ENCODE measurements at places on chromosomes 12 and 14. TPM values are rescaled to one million over a fixed set of nuclear protein-coding genes. Genes with fewer than 3 reads are reported as not detected.

DNA sequence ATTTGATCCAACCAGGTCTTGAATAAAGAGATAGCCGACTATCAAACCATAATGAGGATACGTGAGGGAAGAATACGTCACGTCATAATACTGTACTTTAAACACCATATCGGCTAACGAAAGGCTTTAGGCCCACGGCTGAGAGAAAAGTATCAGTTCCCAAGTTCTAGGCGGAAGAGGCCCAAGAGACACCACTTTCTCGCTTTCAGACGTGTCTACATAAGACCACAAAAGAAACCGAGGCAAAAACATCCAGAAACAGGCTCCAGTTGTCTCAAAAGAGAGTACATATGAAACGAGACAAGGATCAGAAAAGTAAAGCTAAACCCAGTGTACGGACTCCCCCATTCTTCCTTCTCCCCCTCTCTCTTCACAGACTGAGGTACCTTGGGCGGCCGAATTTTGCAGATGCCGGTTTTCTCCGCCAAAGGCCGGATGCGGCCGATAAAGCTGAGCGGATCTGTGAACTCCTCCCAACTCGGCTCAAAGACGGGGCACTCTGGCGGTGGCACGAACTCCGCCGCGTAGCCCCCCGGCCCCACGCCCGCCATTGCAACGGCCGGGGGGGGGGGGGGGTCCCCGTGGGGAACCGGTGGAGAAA is 479 bp downstream of the KDM5A start:
- DNase-seq = peak; percentile 21

DNA sequence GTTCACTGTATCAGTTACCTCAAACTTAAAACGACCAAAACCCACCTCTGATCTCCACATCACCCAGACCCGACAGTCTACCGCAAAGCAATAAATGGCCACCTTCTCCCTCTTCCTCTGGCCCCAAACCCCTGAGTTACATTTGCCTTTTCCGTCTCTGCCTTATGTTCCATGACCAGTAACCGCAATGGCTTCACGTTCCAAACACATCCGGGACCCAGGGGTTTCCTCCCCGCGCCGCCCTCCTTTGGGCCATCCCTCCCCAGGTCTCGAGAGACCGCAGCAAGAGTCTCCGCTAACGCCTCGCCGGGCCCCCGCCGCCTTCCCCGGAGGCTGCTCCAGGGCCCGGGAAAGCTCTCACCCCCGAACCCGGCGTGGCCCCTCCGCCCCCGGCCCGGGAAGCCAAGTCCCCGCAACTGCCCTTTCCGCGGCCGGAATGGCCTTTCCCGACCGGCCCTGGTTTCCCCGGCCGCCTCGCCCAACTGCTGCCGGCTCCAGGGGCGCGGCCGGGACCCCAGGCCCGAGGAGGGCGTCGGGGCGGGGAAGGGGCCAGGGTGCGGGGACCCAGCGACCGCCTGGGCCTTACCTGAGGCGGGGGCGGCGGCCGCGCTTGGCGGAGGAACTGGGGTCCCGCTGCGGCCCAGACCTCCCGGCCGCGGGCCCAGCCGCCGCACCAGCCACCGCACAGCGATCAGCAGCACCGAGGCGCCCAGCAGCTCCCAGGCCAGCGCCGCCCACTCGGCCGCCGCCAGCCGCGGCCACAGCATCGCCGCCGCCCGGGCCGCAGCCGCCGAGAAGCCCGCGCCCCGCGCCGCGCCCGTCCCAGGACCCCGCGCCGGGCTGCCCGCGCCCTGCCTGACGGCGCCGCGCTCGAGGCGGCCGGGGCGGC is at the start of gene ANKLE2:
ANKLE2 (minus strand) TSS at position 801 of the 889 bp plus-strand sequence; CDS start at position 767, 34 bp downstream.
- peak; percentile 65 for DNase-seq

GRCh38 chr12:24746864-24747263 is 202.0 kb downstream of the BCAT1 start:
- DNase-seq = no peak

- no peak for DNase-seq
Measured at GRCh38 chr14:99441157-99441870, 39.3 kb downstream of the SETD3 start.

- DNase-seq = no peak
Measured at GRCh38 chr12:99138393-99138792, 493.3 kb downstream of the APAF1 start.

GRCh38 chr14:77375973-77376770 is 722 bp downstream of the TMED8 start:
- peak; percentile 23 for DNase-seq

GRCh38 chr12:107530701-107531100 is 154.9 kb upstream of the PWP1 start:
- DNase-seq = no peak

DNA sequence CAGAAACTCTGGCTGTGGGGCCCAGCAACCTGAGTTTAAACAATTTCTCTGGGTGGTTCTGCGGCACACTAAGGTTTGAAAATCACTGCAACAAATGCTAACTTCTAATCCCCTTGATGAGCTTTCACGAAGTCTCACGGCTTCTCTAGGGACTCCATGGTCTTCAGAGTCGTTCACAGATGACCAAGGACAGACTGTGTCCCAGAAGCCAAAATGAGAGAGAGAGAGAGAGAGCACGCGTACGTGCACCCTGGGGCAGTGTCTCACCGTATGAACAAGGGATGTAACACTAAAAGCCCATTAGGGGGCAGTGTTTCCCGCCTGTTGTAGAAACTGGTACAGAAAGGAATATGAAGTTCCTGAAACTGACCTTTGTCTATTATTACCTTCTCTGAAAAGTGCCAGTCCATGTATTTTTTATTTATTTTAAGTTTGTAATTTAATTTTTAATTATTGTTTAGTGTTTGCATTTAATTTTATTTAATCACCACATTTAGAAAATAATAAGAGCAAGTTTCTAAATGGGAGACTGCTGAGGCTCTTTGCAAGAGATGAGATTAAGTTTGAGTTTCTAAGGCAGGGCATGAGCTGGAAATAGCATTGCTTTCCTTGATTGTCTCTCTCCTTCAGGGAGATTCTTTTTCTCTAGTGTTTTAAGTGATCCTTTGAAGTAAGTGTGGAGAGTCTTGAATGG is 3.4 kb downstream of the APOLD1 start:
- peak; percentile 70 for DNase-seq

- no peak for DNase-seq
Measured at GRCh38 chr12:1838205-1838993, 18.0 kb downstream of the LRTM2 start.

DNA sequence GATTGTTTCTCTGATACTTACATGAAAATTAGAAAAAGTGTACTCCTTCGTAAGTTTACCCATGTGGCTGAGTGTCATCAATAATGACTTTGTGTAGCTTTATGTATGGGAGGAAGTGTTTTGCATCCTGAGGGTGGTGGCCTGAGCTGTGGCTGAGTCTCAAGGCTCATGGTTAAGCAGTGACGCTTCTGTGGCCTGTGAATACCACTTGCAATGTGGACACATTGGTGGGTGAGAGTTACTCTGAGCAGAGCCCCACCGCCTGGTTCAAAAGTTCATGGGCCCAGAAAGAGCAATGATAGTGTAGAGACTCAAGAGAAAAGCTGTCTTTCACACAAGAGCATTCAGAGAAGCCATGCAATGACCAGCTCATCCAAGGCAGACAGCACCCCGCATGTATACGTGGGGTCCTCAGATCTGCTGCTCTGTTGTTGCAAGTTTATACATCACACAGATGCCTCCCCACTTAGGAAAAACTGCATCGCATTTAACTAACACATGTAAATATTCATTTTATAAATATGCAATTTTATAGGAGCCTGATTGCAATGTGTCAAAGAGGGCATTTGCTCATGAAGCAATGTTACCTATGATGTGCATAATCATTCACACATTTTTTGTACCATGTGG is 55.1 kb upstream of the FRMD6 start:
- no peak for DNase-seq

GRCh38 chr12:52832451-52832850 is 1.7 kb downstream of the KRT79 start:
- no peak for DNase-seq

DNA sequence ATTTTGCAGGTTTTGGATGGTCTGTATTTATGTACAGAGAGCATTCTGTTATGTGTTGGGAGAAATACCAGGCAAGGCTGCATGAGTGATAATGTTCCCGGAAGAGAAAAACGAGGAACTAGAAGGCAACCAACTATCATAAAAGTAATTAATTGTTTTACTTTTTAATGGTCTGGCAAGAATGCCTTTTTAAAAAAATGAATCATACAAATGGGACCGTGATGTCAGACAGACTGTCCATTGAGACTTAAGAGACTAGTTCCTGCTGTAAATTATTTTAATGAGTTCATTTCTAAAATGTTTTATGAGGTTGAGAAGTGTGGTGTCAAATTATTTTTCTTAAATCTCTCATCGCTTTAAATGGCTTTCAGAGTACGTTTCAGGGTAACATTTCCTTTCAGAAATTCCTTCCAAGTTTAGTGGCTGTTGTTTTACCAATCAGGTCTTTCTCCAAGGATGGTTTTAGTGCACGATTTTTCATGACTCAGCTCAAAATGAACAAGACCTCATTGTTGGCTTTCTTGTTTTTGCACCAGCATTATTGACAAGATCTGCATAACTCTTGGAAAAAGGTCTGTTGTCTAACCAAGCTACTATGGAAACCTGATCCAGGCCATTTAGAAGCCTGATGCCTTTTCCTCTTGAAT is 86.1 kb upstream of the ARHGAP5 start:
- no peak for DNase-seq

DNA sequence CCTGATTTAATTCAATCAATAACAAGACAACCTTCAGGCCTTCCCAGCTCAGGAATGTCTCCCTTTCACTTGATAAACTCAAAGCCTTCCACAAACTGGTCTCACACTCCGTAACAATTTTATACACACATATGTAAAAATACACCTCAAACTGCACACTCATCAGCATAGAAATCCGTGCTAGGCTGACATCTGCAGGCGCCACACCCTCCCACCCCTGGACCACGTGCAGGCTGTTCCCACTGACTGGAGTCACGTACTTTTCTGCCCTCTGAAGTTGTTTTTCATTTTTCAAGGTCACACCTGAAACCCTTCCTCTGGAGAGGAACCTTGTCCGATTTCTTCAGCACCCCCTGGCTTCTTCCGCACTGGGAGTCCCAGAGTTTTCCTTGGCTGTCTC is 27.6 kb downstream of the FBXO21 start:
- DNase-seq = no peak

GRCh38 chr14:95077345-95077744 is 80.0 kb downstream of the DICER1 start:
- no peak for DNase-seq

DNA sequence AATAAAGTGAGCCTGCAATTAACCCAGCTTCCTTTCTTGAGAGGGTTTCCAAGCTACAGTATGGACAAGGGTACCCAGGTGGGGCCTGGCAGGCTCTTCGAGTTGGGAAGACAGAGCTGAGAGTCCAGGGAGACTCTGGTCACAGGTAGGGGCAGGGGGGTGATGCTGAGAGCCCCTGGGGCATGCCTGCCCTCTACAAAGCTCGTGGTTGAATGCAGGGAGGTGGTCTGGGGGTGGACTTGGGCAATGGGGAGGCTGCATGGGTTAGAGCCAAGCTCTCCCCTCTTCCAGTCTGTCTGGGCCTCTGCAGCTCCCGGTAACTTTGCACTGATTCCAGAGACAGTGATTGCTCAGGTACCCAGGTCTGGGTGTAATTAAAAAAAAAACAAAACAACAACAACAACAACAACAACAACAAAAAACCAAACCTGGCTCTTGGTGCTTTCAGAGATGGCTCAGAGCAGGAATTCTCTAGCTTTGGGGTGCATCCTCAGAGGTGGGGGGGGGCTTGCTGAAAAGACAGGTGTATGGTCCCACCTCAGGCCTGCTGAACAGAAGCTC is 30.8 kb upstream of the PPP2R5C start:
- no peak for DNase-seq

DNA sequence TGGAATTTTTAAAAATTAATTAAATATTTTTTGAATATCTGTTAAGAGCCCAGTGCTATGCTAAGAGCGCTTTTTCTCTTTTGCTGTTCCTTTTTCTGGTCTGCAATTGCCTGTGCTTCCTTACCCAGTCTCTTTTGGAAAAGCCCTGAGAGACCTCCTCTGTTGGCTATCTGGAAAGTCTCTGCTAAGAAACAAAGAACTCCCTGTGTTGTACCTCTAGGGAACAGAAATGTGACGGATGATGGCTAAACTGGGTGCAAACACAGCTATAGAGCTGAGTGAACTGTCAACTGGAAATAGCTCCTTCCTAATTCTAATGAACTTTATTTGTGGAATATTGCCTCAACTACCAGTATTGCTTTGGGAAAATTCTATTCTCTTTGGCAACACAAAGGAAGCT is 261.6 kb upstream of the NOVA1 start:
- DNase-seq = no peak

- DNase-seq = no peak
Measured at GRCh38 chr14:75185251-75186040, 9.0 kb upstream of the TMED10 start.

DNA sequence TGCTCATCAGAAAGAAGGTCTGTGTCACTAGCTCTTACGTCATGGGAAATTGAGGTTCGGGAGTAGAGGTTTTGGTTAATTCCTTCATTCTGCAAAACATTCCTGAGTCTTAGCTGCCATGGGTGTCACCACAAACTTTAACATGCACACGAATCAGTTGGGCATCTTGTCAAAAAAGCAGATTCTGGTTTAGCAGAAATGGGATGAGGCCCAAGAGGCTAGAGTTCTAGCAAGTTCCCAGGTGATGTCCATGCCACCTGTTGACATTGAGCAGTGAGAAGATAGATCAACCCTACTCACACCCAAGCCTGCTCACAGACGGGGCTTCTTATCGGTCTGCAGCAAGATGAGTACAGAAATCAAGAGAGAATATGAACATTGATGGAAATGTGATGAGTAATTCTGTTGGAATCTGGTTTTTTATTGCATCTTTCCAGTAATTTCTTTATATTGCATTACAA is 11.7 kb upstream of the RIN3 start:
- DNase-seq = no peak

GRCh38 chr12:126681676-126682075 is 1585.3 kb upstream of the TMEM132C start:
- no peak for DNase-seq

GRCh38 chr14:105974902-105975301 is 448.5 kb downstream of the TMEM121 start:
- DNase-seq = peak; percentile 41

Gene NRXN3
- total RNA-seq = not detected

Gene RBP5
- 2.3 TPM for total RNA-seq

Gene PLD4
- 0.12 TPM for total RNA-seq

Gene KRT81
- 0.61 TPM for total RNA-seq

Gene MAP3K9
- total RNA-seq = 23.3 TPM

Gene LTBP2
- total RNA-seq = 4.3 TPM

Gene GPR84
- not detected for total RNA-seq

Gene RFLNA
- total RNA-seq = not detected

Gene SYCP3
- total RNA-seq = not detected

Gene OTUB2
- 22.2 TPM for total RNA-seq

Gene TTC5
- total RNA-seq = 20.6 TPM

Gene POU6F1
- total RNA-seq = 2.5 TPM

Gene GALNT8
- not detected for total RNA-seq

Gene TAS2R31
- 4.1 TPM for total RNA-seq

Gene DDHD1
- 12.7 TPM for total RNA-seq

Gene GXYLT1
- total RNA-seq = 10.4 TPM

Gene GPR68
- total RNA-seq = not detected

Gene SUDS3
- 49.4 TPM for total RNA-seq

Gene NOVA1
- not detected for total RNA-seq

Measured in Calu3 (cell line).